ENCODE measurements at places on chromosomes 2 and 18.

DNA sequence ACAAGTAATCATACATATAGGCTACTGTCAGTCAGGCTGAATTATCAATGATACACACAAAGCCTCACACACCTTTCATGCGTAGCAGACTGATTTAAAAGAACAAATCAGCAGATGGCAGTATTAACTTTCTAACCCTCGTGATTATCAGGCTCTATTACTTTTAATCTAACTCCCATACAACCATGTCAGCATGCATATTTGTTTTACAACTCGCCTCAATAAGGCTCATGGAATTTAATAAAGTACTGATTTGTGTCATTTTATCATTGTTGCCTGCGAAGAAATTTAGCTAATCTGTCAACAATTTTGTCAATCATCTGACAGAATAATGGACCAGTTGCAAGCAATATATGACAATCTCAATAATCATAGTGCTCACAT, 82.8 kb downstream of the SLC25A12 start:
- peak; percentile 22 for DNase-seq

- no peak for DNase-seq
These were observed 52.0 kb upstream of the UBXN4 start for GRCh38 chr2:135689679-135690078.

GRCh38 chr18:5510135-5510846, 33.5 kb downstream of the EPB41L3 start:
- DNase-seq = no peak

DNA sequence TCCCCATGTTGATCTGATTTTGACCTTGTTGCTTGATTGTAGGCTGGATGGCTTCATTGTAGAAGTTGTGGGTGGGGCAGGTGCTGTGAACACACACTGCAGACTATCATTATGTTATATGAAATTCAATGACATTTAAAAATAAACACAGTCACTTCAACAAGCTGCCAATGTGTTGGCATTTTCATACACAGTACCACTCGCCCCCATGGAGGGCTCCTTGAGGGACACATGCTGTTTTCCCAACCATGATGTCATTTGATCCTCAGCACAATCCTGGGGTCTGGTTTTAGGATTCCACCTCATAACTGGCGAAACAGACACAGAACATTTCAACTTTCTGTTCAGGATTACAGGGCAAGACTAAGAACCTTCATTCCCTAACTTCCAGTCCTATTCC, 86.9 kb downstream of the ZCCHC2 start:
- DNase-seq = no peak

DNA sequence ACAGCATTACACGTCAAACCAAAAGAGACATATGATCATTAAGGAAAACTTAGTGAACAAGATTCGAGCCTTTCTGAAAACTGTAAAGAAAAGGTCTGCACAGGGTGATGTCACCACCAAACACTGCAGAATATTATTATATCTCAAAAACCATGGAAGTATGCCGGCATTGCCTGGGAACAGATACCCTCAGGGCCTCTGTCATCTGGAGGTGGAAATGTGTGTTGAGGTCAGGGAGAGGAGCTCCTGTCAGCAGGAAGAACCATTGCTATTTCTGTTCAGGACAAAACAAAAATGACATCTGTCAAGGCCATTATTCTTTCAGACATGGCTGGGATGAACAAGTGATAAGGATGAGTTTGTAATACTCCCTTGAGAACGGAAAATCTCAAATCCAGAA, 365.9 kb upstream of the TRIB2 start:
- no peak for DNase-seq

- DNase-seq = no peak
These were observed 37.5 kb upstream of the SERPINB2 start for GRCh38 chr18:63850020-63850419.

GRCh38 chr2:95569170-95569569, 22.6 kb upstream of the TRIM43 start:
- no peak for DNase-seq

All from CD4-positive, alpha-beta T cell treated with Interleukin-15 for 4 hours (primary cell).